ENCODE measurements at places on chromosomes 7 and 10.

DNA sequence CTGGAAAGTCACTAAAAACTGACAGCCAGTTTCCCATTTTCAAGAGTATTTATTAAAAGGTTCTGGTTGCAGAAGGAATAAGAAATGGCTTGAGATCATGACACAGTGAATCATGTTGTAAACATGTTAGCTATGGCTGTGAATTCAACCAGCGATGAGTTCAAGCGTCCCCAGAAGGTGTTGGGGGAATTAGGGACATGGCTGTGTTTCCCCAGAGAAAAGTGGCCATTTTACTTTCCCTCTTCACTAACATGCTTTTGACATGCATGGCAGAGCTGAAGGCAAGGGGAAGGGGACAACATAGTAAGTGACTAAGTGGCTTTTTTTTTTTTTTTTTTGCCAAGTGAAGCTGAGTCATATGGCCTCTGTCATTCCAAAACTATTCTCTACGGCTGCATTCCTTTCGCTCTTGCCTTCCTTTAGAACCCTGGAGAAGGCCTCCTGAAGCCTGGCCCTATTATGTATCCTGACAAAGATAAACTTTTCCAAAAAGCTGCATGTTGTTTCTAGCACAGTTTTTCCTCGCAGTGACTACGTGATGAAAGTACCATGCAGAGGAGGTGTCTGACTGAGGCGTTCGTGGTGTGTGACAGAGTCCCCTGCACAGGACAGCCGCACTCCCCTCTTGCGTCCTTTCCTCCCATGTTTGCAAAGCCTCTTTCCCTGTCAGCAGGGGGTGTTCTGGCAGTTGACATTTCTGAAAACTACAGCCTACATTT, 46.9 kb downstream of the EGFR start:
- no peak for DNase-seq

DNA sequence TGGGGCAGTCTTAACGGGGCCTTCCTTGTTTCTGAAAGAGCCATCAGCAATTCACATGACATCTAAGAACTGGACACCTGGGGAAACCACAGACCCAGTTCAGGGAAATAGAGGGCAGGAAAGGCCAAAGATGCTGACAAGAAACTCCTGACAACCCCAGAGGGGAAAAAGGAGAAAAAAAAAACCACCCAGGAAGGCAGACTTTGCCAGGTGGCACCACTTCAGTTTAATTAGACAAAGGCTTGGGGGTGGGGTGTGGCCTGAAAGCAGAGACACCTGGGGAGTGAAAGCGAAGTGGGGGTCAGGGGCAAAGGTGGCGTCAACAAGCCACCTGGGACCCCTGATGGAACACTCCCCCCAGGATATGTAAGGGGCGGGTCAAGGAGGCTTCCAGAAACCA, 53.6 kb downstream of the RAB11FIP2 start:
- no peak for DNase-seq

- DNase-seq = no peak
Observed at GRCh38 chr10:47360419-47361040, 12.4 kb downstream of the RBP3 start.

- DNase-seq = no peak
Observed at GRCh38 chr10:120824881-120825309, 26.3 kb upstream of the WDR11 start.

DNA sequence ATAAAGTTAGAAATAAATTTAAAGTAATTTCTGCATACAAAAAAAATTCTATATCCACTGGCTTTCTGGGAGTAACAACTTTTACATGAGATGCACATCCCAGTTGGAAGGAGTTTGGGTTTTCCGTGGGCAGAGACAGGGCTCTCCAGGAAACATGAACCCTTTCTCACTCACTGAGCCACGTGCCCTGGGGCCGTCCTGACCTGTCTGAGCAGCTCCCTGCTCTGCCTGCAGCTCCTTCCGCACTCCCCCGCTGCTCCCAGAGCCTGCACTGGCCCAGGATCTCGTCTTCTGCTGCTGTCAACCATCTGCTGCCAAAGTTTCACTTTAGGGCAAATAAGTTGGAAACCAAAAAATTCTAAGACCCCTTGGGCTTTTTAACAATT, 169.1 kb downstream of the DIP2C start:
- no peak for DNase-seq

DNA sequence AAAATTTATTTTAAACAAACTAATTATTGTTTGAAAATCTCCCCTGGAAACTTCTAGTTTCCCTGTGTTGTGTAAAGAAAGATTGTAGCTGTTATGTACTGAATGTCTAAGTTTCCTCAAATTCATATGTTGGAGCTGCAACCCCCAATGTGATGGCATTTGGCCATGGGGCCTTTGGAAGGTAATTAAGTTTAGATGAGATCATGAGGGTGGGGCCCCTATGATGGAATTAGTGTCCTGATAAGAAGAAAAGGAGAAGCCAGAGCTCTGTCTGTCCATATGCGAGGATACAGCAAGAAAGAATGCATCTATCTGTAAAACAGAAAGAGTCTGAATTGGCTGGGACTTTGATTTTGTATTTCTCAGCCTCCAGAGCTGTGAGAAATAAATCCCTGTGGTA, 179.5 kb downstream of the STK31 start:
- no peak for DNase-seq

GRCh38 chr10:13871011-13871410, 284.2 kb downstream of the PRPF18 start:
- DNase-seq = no peak

DNA sequence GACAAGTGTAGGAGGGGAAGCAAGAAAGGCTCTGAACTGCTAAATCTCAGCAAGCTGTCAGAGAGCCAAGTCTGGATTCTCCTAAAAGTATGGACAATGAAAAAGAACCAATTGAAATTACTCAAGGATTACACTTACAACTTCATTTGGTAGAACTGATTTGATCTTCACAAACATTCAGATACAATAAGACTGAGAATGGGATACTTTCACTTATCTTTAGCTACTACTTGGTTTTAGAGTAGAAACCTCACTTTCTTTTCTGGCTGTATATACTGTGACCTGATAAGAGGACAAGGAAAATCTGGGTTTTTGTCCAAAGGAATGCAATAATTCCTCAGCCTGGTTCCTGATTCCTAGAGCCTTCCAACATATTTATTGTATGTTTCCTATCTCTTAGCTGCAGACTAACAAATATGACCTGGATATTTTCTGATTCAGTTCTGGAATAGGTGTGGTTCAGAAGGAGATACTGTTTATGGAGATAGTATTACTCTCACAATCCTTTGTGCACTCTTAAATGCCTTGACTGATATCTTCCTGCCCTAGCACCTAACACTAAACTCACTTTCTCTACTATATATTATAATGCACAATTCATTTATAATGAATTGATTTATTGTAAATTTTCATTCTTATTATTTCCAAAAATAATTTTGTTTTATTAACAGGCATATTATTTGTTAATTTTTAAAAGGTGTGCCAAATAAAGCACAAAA, 7.3 kb downstream of the SEMA3A start:
- DNase-seq = no peak

- no peak for DNase-seq
Observed at GRCh38 chr7:112067632-112068540, 138.3 kb downstream of the DOCK4 start.

DNA sequence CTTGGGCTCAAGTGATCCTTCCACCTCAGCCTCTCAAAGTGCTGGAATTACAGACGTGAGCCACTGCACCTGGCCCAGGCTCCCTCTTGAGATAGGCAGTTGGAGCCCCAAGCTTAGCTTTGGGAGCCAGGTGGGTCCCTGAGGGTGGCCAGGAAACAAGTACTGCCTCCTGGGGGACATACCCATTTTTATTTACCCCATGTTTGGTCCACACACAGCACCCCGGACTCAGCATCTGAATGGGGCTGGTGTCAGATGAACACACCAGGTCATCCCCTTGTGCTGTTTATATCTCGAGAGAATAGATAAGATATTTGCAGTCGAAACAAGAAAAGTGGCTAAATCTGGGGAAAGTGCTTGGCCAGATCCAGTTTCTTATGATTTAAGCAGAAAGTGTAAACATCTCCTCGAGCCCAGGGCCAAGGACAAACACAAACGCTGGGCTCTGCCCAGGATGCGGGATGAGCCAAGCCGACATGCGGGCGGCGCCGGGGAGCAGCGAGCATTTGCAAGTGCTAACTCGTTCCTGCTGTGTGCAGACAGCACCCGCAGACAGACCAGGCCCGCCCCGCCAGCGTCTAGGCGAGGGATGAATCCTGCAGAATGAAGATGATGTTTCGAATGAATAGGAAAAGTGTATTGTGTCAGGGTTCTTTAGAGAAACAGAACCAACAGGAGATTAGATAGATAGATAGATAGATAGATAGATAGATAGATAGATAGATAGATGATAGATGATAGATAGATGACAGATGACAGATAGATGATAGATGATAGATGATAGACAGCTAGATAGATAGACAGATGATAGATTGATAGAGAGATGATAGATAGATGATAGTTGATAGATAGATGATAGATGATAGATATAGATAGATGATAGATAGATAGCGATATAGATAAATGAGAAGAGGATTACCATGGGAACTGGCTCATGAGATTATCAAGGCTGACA, 44.4 kb upstream of the OCM2 start:
- no peak for DNase-seq

GRCh38 chr7:16891338-16891737, 9.6 kb upstream of the AGR3 start:
- DNase-seq = no peak

DNA sequence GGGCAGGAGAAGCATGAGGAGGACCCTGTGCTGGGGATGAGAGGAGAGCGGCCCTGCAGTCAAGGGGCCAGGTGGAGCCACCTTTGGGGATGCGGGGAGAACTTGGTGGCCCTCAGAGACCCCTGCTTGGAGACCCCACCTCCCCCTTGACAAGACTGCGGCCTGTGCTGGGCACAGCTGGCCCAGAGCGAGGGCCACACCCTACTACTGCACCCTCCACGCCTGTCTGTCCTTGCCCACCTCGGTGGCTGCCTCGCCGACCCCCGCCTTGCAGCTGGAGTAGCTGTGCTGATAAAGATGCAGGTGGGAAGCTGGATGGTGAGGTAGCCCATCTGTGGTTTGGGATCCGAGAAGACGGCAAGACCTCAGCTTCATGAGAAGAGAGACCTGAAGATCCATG, 186.8 kb downstream of the MGMT start:
- no peak for DNase-seq
